Sigmoid colon (tissue), 7 donors: ENCODE measurements at places on chromosomes 5 and 9. TPM values are rescaled to one million over a fixed set of nuclear protein-coding genes. Genes with fewer than 3 reads are reported as not detected.
A peak's percentile ranks its signal among the peaks of the same experiment; 100 is the strongest.

GRCh38 chr5:22242532-22242931 is 610.6 kb downstream of the CDH12 start:
- no peaks in the 10 kb centered on the region for H3K36me3 ChIP-seq
- DNase-seq, result no peak
- H3K27me3 ChIP-seq, result no peaks in the 10 kb centered on the region

DNA sequence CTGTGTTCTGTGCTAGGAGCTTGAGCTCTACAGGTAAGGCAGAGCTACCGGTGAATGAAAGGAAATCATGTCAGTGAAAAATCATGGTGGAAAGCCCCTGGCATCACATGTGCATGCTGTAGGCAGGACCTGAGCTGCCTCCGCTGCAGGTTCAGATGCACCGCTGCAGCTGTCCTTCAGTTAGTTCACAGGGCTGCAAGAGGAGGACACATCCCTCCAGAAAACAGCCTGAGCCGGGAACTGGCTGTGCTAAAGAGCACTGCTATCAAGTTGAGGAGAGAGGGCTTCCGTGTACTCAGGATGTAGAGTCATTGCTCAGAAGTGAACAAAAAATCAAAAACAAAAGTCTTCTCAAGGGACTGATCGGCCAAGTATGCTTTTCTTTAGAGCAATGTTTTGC is 138.6 kb downstream of the ERCC6L2 start:
- H3K27me3 ChIP-seq, result no peaks in the 10 kb centered on the region
- no peak overlapping the region for H3K4me3 ChIP-seq
- H3K4me1 ChIP-seq, result no peaks in the 10 kb centered on the region
- DNase-seq, result no peak

Gene GCNT4
- 1.8 TPM for polyA plus RNA-seq

DNA sequence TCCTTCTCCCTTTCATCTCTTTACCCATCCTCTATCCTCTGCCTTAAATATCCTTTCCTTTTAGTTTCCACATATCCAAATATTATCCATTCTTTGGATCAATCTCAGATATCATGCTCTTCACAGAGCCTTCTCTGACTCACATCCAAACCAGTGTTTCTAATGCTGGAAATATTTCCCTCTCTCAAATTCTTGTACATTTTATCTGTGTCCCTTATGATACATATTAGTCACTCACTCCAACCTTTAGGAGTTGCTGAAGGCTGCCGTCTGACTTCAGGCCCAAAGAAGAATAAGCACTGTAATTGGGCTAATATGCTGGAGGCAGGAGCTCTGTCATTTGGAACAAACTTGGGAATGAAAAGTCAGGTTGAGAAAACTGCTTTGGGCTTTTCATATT is 156.4 kb upstream of the RUSC2 start:
- no peaks in the 10 kb centered on the region for H3K4me1 ChIP-seq
- no peak for DNase-seq
- peaks cover 4% of the 10 kb centered on the region for H3K36me3 ChIP-seq
- no peaks in the 10 kb centered on the region for H3K27me3 ChIP-seq
- no peak overlapping the region for H3K4me3 ChIP-seq
- no peak overlapping the region for H3K27ac ChIP-seq

Gene PCDHGA10
- polyA plus RNA-seq, result 1.0 TPM

Gene ZNF169
- 5.5 TPM for polyA plus RNA-seq

Gene IDNK
- polyA plus RNA-seq, result 19.2 TPM

DNA sequence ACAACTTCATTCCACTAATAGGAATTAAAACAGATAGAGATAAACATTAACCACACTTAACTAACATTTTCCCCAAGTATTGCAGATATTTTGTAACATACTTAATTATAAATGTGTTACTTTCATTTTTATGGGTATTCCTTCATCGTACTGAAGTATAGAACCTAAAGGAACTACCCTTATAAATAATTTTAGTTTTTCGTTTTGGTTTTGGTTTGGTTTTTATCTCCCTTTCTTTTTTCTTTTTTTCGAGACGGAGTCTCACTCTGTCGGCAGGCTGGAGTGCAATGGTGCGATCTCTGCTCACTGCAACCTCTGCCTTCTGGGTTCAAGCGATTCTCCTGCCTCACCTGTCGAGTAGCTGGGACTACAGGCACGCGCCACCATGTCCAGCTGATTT is 60.1 kb upstream of the LMNB1 start:
- DNase-seq, result no peak
- no peak overlapping the region for H3K27ac ChIP-seq
- H3K27me3 ChIP-seq, result no peaks in the 10 kb centered on the region
- H3K36me3 ChIP-seq, result no peaks in the 10 kb centered on the region
- no peak overlapping the region for H3K4me3 ChIP-seq

DNA sequence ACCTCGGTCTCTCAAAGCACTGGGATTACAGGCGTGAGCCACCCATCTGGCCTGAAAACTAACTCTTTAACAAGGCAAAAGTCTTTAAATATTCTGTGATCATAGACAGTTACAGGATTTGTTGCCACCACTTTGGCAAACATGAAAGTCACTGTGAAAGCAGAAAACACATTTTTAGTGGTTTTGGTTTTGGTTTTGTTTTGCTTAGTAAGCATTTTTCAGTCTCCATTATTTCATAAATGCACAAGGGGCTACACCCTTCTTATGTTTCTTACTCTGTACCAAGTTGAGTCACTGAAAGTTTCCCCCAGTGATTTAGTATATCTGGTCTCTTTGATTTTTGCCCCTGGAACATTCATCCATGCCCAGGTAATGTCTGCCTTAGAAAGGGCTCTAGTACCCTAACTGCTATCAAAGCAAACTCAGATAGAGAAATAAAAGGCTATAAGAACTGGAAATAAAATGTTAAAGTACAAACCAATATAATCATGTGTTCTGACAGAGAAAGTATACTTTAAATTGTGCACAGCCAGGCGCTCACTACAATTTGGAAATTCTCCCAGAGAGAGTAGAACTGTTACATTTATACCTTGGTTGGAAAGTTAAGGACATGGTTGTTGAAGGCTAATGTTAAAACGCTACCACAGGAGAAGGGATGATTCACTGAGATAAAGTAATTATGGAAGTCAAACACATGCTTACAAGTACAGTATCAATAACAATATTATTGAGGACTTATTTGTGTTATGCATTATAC is 1022.5 kb upstream of the DMAC1 start:
- H3K36me3 ChIP-seq, result no peaks in the 10 kb centered on the region
- no peak overlapping the region for H3K27ac ChIP-seq
- H3K4me1 ChIP-seq, result no peaks in the 10 kb centered on the region
- H3K4me3 ChIP-seq, result no peak overlapping the region

- H3K27ac ChIP-seq, result peak overlapping the region; percentile 75
- H3K27me3 ChIP-seq, result no peaks in the 10 kb centered on the region
- no peak overlapping the region for H3K4me3 ChIP-seq
- peaks cover 27% of the 10 kb centered on the region for H3K4me1 ChIP-seq
- no peak for DNase-seq
Measured at GRCh38 chr5:15260356-15261268, 239.4 kb upstream of the FBXL7 start.

Gene CTXN3
- not detected for polyA plus RNA-seq

DNA sequence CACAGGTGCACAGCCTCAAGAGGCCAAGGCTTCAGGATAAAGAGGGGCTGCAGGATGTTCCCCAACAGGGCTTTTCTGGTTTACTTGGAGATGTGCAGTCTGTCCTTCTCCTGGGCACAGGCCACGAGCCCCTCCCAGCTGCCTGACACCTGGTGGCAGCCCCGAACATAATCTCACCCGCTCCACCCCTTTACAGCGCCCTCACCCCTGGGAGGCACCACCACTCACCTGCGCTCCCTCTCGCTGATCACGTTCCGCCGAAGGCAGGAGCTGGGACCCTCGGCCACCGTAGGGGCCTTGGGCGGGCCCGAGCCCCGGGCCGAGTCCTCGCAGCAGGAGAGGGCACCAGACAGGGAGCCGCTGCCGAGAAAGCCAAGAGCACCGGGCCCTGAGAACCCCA is 514 bp downstream of the SOHLH1 start:
- DNase-seq, result no peak
- no peak overlapping the region for H3K4me3 ChIP-seq
- H3K4me1 ChIP-seq, result peaks cover 11% of the 10 kb centered on the region
- H3K27ac ChIP-seq, result no peak overlapping the region

DNA sequence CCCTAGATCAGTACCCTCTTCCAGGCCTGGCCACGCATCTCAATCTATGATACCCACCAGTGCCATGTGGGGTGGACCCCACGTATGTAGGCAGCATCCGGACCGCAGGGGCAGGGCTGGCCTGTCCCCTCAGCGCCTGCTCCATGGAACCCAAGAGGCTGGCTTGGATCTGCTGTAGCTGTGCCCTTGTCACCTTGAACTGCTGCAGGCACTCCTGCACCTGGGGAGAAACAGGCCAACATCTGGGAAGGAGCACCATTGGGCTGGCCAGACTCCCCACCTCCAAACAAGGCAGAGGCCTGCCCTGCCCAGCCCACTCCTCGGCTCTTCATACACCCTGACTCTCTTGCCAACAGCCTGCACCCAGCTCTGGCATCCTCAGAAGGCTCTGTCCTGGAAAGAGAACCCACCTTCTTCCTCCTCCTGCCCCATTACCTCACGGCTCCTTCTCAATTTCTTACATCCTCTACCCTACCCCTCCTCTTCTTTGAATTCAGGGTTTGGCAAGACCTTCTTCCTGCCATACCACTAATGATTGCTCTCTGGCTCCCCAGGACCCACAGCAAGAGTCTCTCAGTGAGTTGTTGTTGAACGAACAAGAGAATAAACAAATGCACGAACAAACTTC is 7.7 kb downstream of the HK3 start:
- no peak overlapping the region for H3K27ac ChIP-seq
- H3K4me1 ChIP-seq, result no peaks in the 10 kb centered on the region
- DNase-seq, result peak; percentile 55

Gene UBE2QL1
- polyA plus RNA-seq, result under 0.01 TPM

Gene SH3RF2
- 12.9 TPM for polyA plus RNA-seq

DNA sequence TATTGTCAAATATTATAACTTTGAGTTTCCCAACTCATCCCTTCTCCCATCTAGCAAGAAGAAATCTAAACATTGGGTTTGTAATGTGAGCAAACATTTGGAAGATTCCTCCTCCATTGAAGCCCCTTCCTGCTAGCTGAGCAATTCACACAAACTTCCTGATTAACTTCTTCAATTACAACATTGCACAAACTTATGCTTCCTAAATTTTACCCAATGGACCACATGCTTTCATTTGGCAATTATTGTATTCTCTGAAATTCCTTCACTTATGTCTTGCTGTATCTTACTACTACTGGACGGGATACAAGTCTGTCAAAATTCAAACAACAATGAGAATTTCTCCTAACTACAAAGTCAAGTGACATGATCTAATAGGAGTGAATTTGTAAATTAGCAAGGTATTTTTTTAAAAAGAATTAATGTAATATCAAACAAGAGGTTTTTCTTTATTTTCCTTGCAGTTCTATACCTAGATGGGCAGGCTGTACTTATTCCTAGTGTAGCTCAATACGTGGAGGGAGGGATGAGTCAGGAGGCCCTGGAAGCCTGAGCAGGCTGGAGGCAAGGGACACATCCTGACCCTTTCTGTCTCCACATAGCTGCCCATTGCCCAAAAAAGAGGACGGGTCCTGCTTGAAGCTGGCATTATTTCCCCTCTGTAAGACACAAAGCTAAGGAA is 11.8 kb upstream of the IFNW1 start:
- no peaks in the 10 kb centered on the region for H3K36me3 ChIP-seq
- no peak for DNase-seq
- no peaks in the 10 kb centered on the region for H3K4me1 ChIP-seq
- no peak overlapping the region for H3K4me3 ChIP-seq
- no peak overlapping the region for H3K27ac ChIP-seq

Gene SCAI
- polyA plus RNA-seq, result 1.9 TPM

DNA sequence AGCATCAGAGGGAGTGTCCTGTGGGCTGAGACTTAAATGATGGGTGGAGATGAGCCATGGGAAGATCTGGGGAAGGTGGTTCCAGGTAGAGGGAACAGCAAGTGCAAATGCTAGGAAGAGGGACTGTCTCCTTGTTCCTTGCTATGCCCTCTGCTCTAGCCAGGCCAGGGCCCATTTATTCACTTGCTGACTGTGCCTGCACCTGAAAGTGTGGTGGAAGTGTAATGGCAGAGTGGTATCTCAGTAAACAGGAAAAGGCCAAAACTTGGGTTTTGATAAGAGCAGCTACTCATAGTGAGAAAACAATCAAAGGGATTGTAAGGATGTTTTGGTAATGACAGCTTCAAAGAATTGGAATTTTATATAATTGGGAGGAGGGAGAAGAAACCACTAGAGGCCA is 32.4 kb downstream of the TLE4 start:
- no peak for DNase-seq
- no peaks in the 10 kb centered on the region for H3K36me3 ChIP-seq
- H3K4me3 ChIP-seq, result no peak overlapping the region
- H3K27me3 ChIP-seq, result no peaks in the 10 kb centered on the region
- peaks cover 7% of the 10 kb centered on the region for H3K4me1 ChIP-seq

DNA sequence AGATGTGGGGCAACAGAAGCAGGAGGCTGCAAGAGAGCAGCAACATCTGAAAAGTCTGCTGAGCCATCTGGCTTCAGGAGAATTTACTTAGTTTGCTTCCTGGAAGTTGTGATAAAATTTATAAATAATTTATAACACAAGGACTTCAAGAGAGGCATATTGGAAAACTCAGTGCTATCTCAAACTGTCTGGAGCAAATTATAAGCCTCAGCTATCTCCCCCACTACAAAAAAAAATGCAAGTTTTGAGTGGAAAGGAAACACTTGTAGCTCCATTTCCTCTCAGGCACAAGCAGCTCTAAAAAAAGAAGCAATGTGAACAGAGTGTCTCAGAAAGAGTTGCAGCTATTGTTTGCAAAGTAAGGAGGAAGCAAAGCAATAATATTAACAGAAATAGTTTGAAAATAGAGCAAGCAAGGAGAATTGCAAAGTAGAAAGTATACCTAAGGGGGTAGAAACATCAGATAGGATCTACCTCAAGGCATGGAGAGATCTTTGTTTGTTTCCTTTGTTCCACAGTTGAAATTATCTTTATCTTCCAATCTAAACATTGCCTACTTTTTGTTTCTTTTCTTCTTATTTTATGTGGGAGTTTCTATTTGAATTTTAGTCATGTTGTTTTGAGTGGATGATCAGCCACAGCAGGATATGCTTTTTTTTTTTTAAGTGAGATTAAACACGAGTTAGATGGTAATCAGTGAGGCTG is 55.9 kb upstream of the IL6ST start:
- no peaks in the 10 kb centered on the region for H3K36me3 ChIP-seq
- H3K27ac ChIP-seq, result no peak overlapping the region
- no peaks in the 10 kb centered on the region for H3K4me1 ChIP-seq
- H3K27me3 ChIP-seq, result no peaks in the 10 kb centered on the region

- H3K27me3 ChIP-seq, result no peaks in the 10 kb centered on the region
- no peak overlapping the region for H3K27ac ChIP-seq
- no peaks in the 10 kb centered on the region for H3K4me1 ChIP-seq
- no peak for DNase-seq
Measured at GRCh38 chr5:138054847-138055558, 22.1 kb upstream of the FAM13B start.

- H3K36me3 ChIP-seq, result no peaks in the 10 kb centered on the region
- no peaks in the 10 kb centered on the region for H3K27me3 ChIP-seq
- H3K4me3 ChIP-seq, result peak overlapping the region; percentile 5
- H3K4me1 ChIP-seq, result no peaks in the 10 kb centered on the region
- H3K27ac ChIP-seq, result peak overlapping the region; percentile 36
Measured at GRCh38 chr9:35341021-35341420, 148.9 kb upstream of the RUSC2 start.

- H3K27me3 ChIP-seq, result no peaks in the 10 kb centered on the region
- DNase-seq, result no peak
- no peak overlapping the region for H3K4me3 ChIP-seq
- H3K4me1 ChIP-seq, result no peaks in the 10 kb centered on the region
- H3K27ac ChIP-seq, result no peak overlapping the region
Measured at GRCh38 chr5:66353186-66353585, 209.1 kb downstream of the SREK1 start.
